ELF-1 (cell line): ENCODE measurements at places on chromosomes 4 and X.

GRCh38 chr4:104064646-104065577 is 345.1 kb upstream of the TACR3 start:
- peak; percentile 7 for DNase-seq

DNA sequence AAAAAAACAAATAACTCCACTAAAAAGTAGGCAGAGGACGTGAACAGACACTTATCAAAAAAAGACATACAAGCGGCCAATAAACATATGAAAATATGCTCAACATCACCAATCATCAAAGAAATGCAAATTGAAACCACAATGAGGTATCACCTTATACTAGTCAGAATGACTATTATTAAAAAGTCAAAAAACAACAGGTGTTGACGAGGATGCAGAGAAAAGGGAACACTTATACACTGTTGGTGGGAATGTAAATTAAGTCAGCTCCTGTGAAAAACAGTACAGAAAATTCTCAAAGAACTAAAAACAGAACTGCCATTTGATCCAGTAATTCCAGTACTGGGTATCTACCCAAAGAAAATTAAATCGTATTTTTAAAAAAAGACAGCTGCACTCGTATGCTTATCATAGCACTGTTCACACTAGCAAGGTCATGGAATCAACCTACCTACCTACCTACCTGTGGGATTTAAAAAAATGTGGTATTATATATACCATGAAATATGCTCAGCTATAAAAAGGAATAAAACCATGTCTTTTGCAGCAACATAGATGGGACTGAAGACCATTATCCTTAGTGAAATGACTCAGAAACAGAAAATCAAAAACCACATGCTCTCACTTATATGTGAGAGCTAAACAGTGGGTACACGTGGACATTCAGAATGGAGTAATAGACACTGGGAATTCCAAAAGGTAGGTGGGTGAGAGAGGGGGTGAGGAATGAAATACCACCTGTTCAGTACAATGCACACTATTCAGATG is 24.8 kb upstream of the PTPN13 start:
- DNase-seq = no peak

GRCh38 chr4:176775338-176775737 is 17.4 kb downstream of the VEGFC start:
- no peak for DNase-seq

DNA sequence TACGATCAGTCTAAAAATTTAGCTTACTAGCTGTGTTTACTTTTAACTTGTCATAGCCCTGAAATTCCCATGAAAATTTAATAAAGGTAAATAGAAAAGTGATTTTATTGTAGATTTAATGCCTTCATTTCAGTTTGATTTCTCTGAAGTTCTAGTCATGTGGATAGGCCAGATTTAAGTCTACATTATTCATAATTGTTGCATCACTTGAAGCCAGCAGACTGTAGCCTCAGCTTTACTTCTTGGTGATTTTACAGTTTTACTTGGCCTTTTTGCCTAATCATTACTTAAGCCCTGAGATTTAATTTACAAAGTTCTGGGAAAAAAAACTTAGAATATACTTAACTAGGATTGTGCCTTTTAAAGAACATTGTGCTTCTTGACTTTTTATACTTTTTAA is 73.5 kb upstream of the FHDC1 start:
- no peak for DNase-seq

DNA sequence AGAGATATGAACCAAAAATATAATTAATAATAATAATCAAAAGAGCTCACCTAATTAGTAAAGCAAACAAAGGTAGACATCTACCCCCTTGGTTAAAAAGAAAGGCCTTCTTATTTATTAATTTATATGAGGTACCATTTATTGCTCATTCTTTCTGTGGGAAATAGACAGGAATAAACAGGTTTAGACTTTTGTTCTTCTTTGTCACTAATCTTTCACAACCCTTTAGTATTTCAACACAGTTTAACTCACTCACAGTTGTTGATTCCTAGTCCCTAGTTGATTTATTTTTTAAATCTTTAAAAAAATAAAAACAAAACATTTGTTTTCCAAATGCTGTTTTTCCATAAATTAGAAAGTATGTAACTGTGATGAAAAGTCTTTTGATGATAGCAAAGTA is 5.6 kb downstream of the PPARGC1A start:
- DNase-seq = no peak

- no peak for DNase-seq
Observed at GRCh38 chr4:182778222-182778982, 138.8 kb downstream of the DCTD start.

GRCh38 chrX:30892591-30892990 is 3.5 kb upstream of the TAB3 start:
- DNase-seq = peak; percentile 62

- no peak for DNase-seq
Observed at GRCh38 chr4:127250577-127250976, 382.2 kb upstream of the INTU start.

DNA sequence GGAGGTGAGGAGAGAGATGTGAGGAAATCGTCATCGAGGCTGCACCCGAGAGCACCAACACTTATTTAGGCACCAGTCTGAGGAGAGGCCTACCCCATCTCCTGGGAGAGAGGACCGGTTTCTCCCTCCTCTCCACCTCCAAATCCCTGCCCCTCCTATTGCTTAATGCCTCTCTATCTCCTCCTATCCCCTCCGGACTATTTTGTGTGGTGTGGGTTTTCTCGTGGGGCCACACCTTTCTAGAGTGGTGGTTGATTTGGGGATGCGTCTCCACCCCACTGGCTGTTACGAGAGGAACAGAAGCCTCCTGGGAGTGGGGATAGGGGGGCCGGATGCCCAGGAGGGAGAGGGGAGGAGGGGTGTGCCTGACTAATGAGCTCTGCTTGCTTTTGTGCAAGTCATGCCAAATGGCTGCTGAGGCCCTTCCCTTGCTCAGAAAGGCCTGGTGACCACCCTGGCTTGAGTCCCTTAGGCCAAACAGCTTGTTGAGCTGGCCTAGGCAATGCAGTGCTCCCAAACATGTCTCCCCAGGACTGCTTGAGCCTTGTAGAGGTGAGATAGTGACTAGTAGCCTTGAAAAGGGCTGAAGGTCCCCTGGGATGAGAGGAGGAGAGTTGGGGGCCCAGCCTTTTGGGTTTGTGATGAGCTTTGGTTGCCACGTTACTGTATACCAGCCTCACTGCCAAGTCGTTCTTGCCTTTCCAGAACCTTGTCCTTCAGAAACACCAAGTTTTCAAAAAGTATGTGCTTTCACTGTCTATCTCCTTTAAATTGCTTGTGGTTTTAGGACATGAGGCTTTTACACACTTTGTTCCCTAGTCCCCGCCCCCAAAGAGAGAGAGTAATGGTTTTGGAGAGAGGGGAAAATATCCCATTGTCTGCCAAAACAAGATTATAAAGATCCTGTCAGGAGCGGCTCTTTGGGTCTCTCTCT is 1.2 kb downstream of the MSN start:
- peak; percentile 72 for DNase-seq

GRCh38 chr4:137534516-137534915 is 2.2 kb upstream of the PCDH18 start:
- DNase-seq = no peak

DNA sequence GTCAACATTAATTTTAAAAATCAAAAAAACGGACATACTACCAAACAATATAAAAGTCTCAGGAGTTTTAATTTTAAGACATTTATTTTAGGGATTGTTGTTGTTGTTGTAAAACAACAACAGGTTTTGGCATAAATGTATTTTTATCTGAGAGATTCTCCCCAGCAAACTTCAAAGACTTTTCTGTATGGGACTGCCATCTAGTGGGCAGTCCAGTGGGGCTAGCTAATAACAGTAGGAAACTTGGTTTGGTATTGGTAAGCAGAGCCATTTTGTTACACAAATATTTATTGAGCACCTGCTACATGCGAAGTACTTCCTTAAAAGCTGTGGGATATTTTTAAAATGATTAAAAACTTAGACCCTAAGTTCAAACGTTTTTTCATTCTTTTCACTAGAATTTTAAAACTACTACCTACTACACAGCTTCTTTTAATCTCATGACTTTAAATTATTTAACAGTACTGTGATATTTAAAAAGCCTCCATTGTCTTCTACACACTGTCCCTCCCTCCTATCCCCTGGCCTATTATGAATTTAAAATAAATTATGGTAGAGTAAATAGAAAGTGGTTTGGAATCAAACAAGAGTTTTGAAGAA is 1028.4 kb upstream of the INTU start:
- DNase-seq = no peak

DNA sequence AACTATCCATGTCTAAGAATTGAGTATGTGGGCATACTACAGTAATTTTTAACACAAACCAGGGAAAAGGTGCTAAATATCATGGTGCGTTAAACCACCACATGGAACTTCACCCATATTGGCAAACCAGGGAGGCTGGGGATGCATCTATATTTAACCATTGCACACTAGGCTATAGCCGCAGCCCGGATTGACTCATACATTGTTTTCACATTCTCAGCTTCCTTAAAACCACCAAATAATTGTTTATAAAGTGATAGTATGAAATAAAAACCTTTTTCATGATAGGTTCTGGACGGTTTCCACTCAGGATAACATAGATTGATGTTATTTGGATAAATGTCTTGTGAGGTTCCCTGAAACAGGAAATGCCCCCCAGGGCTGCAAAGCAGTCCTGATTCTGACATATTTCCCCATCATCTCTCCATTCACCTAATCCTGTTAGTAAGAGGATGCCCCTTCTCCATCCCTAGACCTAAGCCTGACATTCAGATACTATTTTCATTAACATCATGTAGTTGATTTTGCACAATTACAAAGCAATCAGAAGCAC is 7.9 kb downstream of the COL25A1 start:
- DNase-seq = no peak

GRCh38 chr4:38898245-38898644 is 30.6 kb downstream of the FAM114A1 start:
- DNase-seq = no peak

DNA sequence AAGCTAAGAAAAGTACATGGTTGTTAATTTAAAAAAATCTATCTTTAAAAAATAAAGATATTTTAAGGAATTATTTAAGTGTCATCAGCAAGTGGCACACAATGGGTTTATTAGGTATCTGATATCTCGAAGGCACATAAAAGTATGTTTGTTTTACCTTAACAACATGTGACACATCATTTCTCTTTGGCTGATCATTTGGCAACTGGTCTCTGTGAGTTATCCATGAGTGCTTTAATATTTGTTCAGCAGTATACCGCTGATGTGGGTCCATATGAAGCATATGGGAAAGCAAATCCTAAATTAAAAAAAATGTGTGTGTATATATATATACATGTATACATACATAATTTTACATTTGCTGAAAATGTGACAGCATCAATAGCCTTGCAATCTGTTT is 123.2 kb downstream of the RPS6KA6 start:
- no peak for DNase-seq

DNA sequence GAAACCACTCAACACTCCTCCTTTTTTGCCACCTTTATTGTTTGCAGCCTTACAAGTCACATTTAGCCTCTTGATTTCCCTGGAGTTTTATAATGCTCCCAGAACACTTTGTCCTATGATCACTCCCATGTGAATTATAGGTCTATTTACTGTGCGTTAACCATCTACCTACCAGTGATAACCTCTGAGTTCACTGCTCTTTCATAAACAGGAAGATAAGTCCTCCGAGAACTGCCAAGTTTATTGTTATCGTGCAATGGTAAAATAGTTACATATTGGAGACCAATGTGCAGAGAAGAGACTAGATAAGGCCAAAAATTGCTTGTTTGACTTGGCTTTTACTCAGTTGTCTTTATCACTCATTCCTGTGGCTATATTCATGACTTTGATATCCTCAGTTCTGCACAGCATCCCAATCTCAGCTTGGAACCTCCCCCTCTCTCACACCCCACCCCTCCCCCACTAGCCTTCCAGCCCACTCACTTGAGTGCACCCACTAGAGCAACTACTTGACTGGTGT is 12.9 kb upstream of the NUDT9 start:
- DNase-seq = no peak

- no peak for DNase-seq
Observed at GRCh38 chrX:133570549-133570948, 155.3 kb upstream of the GPC4 start.

- no peak for DNase-seq
Observed at GRCh38 chr4:71133491-71133890, 140.0 kb downstream of the DCK start.

DNA sequence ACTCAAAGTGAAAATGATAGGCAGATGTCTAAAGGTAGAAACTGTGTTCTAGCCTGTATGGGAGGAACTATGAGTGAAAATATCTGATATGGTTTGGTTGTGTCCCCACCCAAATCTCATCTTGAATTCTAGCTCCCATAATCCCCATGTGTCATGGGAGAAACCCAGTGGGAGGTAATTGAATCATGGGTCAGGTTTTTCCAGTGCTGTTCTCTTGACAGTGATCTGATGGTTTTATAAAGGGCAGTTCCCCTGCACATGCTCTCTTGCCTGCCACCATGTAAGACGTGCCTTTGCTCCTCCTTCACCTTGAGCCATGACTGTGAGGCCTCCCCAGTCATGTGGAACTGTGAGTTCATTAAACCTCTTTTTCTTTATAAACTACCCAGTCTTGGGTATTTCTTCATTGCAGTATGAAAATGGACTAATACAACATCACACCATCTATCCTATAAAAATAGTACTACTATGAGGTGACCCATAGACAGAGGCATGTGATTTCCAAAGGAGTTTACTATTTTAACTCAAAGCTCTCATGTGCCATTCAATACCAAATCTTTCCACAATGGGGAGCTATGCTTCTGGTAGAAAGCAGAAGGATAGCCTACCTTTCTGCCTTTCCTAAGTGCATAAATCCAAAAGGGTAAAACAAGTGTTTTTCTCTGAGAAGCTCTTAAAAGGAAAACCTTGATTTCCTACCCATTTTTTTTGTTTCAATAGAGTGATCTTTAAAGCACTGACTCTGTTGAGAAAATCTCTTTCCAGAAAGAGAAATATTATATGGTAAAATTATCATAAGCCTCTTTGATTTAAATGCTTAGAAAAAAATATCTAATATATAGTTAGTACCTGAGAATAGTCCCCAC is 38.8 kb downstream of the SEC31A start:
- no peak for DNase-seq

- DNase-seq = no peak
Observed at GRCh38 chr4:176780995-176781738, 11.6 kb downstream of the VEGFC start.

DNA sequence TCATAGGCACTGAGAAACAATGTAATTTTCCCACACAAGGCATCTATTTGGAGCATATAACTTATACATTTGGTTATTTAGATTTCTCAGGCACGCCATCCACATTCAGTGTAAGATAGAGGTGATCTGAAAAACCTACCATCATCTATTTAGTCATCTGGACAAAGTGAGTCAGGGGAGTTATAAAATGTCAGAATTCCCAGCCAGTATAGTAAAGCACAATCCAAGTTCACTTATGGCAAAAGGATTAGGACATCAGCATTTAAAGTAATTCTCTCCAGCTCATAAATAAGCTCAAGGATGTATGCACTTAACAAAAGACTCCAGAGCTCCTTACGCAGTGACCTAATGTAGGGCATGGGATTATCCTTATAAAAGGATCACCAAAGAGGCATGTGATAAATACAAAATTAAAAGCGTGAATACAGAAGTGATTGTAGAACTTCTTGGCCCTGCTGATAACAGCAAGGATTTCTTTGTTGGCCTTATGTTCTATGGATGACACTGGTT is 65.3 kb upstream of the DCLK2 start:
- DNase-seq = no peak
